ENCODE measurements at places on chromosomes 4 and X.
A peak's percentile ranks its signal among the peaks of the same experiment; 100 is the strongest.

- DNase-seq, result no peak
These were observed 2.4 kb downstream of the NKX3-2 start for GRCh38 chr4:13541720-13542576.

- DNase-seq, result no peak
These were observed 117.3 kb downstream of the NKX6-1 start for GRCh38 chr4:84381759-84382158.

GRCh38 chr4:167234316-167234881 is at the start of gene SPOCK3:
Gene SPOCK3 (minus strand): TSS chr4:167234494.
- peak; percentile 47 for DNase-seq

DNA sequence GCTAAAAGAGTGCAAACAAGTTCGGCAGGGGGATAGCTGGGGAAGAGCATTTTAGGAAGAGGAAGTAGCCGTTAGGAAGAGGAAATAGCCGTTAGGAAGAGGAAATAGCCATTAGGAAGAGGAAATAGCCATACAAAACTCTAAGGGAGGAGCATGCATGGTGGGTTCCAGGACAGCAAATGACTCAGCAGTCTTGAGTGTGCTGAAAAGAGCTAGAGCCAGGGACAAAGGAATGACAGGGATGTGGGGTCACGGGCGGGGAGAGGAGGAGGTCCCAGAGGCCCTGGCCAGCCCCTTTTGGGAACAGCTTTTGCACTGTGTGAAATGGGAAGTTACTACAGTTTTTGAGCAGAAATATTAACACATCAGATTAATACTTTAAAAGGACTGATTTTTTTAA is 882.6 kb downstream of the TRIML1 start:
- DNase-seq, result no peak

DNA sequence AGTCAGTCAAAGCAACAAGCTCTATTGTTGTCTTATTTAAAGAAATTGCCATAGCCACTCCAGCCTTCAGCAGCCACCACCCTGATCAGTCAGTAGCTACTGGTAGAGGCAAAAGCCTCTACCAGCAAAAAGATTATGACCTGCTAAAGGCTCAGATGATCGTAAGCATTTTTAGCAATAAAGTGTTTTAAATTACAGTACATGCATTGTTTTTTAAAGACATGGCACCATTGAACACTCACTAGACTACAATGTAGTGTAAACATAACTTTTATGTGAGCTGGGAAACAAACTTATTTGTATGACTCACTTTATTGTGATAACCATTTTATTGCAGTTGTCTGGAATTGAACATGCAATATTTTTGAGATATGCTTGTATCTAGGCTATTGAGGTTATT is 32.3 kb upstream of the DYNLT3 start:
- peak; percentile 3 for DNase-seq

- peak; percentile 19 for DNase-seq
These were observed 178.4 kb upstream of the GPRIN3 start for GRCh38 chr4:89486042-89486441.

- DNase-seq, result no peak
These were observed 61.2 kb upstream of the CITED1 start for GRCh38 chrX:72366701-72367454.

DNA sequence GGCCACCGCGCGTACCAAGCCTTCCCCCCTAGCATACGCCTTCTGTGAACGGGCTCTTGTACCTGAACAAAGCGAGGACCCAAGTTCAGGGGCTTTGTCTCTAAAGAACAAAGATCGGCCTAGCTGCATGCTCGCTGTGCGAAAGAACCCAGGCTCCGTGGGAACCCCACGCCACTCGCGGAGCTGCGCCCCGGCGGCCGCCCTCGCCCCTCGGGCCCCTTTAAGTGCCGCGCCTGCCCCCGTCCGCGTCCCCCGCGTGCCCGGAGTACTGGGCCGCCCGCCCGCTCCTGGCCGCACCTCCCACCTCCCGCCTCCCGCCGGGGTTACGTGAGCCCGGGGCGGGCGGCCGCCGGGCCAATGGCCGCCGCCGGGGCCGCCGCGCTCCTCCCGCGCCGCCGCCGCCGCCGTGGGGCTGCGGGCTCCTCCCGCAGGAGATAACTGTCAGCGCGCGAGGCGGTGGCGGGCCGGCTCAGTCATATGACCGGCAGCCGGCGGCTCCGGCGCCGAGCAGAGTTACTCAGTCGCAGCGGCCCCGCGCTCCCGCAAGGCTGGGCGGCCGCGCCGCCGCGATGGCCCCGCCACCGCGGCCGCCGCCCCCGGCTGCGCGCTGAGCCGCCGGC is at the start of gene FNIP2:
TSS of gene FNIP2 (plus strand) at position 472 of the 620 bp plus-strand sequence. CDS start 187 bp downstream, outside the sequence.
- DNase-seq, result peak; percentile 61

- DNase-seq, result peak; percentile 52
These were observed 212.6 kb downstream of the SPOCK3 start for GRCh38 chr4:167021545-167022155.

DNA sequence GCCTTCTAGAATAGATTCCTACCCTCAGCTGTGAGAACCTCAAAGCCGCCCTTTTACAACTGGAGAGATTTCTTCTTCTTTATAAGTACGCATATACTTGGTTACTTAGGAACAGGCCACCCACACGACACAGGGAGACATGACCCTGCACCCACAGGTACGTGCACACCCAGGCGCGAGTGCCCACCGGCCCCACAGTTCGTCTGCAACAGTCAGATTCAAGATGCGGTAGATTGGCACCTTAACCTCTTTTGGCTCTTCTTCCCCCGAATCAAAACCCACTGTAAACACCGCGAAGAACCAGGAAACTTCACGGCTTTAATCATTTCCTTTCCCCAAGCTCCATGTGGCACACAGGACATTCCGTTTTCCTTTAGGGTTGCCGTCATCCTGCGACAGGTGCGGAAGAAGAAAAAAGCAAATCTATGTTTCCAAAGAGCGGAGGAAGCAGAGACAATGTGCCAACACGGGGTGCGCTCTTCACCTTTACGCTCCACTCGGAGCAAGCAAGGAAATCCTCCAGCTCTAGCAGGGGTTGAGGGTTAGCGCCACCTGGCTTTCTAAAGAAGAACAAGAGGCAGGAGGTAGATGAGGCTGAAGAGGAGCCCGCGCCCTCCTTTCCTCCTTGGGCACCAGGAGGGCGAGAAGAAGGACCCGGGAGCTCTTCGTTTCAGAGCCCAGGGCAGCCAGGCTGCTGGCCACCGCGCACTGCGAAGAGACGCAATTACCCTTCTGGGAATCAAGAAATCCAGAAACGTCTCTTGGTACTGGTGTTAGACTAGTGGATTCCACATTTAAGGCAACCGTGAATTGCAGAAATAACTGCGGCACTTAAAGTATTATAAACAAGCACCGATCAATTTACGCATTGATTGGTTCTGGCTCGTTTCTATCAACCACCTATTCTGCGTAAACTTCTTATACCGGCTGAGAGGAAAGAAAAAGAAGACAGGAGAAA is 35.7 kb downstream of the HAND2 start:
- peak; percentile 66 for DNase-seq

DNA sequence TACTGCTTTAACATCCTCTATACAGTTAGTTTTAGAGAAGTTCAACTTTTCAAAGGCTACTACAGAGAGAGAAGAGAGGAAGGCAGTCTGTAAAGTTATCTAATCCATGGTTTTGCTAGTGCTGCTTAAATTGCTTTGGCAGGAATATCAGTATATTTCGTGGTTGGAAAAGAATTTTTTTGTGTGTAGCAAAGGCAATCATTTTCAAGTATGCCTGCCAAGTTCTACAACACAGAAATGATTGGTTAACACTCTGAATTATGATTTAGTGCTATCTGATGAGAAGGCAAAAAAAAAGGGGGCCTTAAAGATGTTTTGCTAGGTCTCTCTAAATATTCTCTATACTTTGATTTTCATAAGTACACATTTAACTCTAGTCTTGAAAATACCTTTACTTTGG is 133.1 kb downstream of the JADE1 start:
- no peak for DNase-seq

DNA sequence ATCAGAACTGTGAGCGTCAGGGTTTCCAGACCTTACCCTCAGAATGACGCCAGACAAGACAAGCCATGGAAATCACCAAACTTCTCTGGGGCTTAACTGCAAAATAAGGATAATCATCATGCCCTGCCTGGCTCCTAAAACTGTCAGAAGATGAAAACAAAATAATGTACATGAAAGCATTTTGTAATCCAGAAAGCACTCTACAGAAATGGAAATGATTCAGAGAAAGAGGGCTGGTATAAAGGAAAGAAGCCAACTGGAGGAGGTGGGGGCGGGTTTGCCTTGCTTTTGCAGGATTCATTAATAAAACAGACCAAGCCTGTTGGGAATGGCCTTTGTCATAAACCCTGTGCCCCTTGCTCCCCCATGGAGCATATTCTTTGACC is 47.3 kb downstream of the SEPSECS start:
- no peak for DNase-seq

DNA sequence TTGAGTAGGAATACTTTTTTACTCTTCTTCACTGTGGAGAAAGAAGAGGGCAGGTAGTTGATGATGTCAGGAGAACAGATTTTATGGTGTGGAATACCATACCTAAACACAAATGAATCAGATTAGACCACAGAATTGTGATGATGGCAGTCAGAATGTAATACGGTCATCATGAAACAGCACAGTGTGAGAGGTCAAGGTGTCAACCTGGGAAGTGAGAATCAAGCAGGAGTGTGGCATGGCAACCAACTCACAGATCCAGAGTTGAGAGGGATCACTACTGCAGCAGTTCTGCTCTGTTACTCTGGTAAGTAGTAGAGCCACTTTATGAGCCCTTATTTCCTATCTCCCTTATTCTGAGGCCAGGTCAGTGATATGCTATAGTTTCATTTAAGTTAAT is 27.7 kb downstream of the METTL14 start:
- peak; percentile 63 for DNase-seq

GRCh38 chr4:168844353-168845049 is 165.6 kb downstream of the CBR4 start:
- DNase-seq, result no peak

All from mammary epithelial cell (primary cell).